Heart left ventricle (tissue), 16 donors: ENCODE measurements at places on chromosomes 11 and 22. TPM values are rescaled to one million over a fixed set of nuclear protein-coding genes. Genes with fewer than 3 reads are reported as not detected.

- no peaks in the 10 kb centered on the region for H3K27me3 ChIP-seq
- no peak overlapping the region for H3K4me3 ChIP-seq
- no peak for DNase-seq
- no peaks in the 10 kb centered on the region for H3K36me3 ChIP-seq
These were observed 252.7 kb downstream of the CASP12 start for GRCh38 chr11:104645261-104646222.

DNA sequence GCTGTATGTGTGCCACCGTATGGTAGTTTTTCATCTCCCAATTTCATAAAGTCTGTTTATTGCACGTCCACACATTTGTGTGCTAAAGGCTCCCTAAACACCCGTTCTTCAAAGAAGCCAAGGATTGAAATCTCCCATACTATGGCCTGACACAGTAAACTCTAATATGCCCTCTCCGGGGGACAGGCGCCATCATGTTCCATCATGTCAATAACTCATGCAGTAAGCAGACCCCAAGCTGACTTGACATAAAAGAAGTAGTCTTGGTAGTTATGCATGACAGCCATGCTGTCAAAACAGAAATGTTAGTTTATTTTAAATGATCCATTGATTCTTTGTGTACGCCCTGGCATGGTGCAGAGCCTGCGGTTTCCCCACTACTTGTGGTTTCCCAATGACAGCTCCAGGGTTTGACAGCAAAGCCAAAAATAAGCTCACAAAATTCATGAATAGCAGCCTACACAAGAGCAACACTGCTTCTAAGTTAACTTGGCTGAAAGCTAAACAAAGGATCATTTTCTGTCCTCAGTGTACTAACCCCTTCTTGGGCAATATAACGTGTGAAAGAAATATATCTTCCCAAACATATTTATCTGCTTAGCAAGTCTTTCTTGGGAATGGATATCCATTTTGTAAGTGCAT lies 56.5 kb upstream of the CABP7 start:
- H3K27me3 ChIP-seq: no peaks in the 10 kb centered on the region
- no peak overlapping the region for H3K4me3 ChIP-seq
- DNase-seq: no peak
- H3K27ac ChIP-seq: no peak overlapping the region
- no peaks in the 10 kb centered on the region for H3K4me1 ChIP-seq

DNA sequence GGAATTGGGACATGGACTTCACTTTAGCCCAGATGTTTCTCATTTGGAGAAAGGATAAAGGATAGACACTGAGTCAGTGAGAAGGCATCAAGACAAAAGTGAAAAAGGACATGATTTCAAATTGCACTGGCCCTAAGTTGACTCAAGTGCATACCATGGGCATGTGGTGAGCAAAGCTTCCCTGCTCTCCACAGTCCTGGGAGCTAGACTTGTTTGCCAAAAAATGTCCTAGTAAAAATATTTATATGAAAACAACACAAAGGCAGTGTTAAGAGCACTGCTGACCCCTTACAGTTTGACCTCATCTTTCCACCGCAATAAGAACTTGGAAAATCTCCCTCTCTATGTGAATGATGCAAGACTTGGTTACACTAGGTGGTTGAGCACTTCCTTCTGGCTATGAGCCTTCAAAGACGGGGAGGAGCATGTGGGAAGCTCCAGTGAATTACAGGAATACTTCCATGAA lies 46.5 kb upstream of the FIBIN start:
- H3K27me3 ChIP-seq: no peaks in the 10 kb centered on the region
- DNase-seq: peak; percentile 51
- H3K4me1 ChIP-seq: no peaks in the 10 kb centered on the region

Gene SCGB1A1
- total RNA-seq: not detected

- no peaks in the 10 kb centered on the region for H3K36me3 ChIP-seq
- H3K27ac ChIP-seq: no peak overlapping the region
- H3K4me1 ChIP-seq: peaks cover 3% of the 10 kb centered on the region
- no peak overlapping the region for H3K4me3 ChIP-seq
These were observed 24.5 kb downstream of the MOB2 start for GRCh38 chr11:1461826-1462697.

DNA sequence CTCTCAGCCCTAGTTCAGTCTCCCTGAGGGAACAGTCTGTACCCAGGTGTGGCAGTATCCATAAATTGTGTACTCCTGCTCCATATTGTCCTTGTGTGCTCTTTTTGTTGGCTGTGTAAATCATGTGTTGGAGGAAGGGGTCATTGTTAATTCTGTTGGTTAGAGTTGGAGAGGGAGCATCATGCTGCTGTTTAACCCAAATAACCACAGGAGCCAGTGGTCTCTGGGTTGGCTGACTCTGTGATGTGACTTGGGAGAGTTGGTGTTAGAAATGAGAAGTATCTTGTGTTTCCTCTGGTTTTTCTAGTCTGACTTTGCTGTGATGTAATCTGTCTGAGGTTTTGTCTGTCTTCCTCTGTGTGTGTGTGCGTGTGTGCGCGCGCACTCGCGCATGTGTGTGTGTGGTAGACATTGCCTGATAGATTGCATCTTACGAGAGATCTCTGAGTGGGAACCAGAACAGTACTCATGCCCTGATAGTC lies 30.5 kb downstream of the CTNND1 start:
- H3K27ac ChIP-seq: peak overlapping the region; percentile 71
- DNase-seq: peak; percentile 71
- peaks cover 50% of the 10 kb centered on the region for H3K4me1 ChIP-seq
- H3K4me3 ChIP-seq: peak overlapping the region; percentile 16
- peaks cover 59% of the 10 kb centered on the region for H3K36me3 ChIP-seq
- no peaks in the 10 kb centered on the region for H3K27me3 ChIP-seq

Gene OR2AT4
- not detected for total RNA-seq

- no peak overlapping the region for H3K4me3 ChIP-seq
- H3K36me3 ChIP-seq: peaks cover 2% of the 10 kb centered on the region
- no peaks in the 10 kb centered on the region for H3K27me3 ChIP-seq
- H3K27ac ChIP-seq: no peak overlapping the region
- DNase-seq: no peak
These were observed 16.5 kb downstream of the CSTPP1 start for GRCh38 chr11:46953093-46953492.

DNA sequence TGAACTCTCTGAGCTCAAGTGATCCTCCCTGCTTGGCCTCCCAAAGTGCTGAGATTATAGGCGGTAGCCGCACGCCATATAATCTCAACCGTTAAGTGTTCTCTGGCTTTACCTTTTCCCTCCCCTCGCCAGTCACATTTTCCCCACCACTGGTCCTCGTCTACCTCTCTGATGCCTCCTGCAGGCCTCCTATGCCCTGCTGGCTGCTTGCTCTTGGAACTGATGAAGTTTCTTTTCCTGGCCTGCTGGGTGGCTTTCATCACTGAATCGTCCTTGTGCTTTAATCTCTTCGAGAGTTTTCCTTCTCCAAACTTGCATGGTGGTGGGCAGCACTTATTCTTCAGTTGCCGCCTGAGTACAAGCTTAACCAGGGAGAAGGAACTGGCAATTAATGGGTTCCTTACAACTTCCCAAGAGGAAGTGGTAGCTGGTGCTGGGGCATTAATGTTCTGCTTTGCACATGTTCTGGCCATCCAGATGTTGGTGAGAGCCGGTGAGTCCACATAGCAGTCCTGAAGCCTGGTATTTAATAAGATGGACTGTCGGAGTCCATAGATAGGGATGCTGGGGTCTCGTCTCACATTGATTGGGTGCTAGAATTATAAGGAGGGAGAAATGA lies 1.3 kb downstream of the C22orf31 start:
- no peak for DNase-seq
- no peaks in the 10 kb centered on the region for H3K4me1 ChIP-seq
- H3K36me3 ChIP-seq: no peaks in the 10 kb centered on the region
- no peaks in the 10 kb centered on the region for H3K27me3 ChIP-seq
- no peak overlapping the region for H3K4me3 ChIP-seq

Gene OR8D1
- total RNA-seq: not detected

DNA sequence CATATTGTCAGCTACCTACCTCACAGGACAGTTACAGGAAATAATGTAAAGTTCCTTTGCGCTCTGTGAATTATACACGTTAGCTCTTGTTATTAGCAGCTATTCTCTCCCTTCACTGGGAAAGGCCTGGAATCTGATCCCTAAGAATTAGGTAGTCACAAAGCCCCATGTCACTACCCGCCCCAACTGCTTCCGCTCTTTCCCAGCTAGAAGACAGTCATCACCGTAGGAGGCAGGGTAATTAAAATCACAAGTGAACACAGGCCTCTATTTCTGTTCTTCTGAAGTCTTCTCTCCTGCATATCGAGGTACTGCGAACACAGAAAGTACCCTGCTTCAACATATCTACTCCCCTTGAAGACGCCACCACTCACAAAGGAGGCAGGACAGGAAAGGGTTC lies 12.6 kb upstream of the AHNAK start:
- H3K4me1 ChIP-seq: peaks cover 51% of the 10 kb centered on the region
- DNase-seq: no peak
- no peak overlapping the region for H3K4me3 ChIP-seq

Gene EHF
- 0.56 TPM for total RNA-seq

Gene TPBGL
- 0.19 TPM for total RNA-seq

Gene SYNGR1
- total RNA-seq: 49.9 TPM

Gene RIMBP3C
- not detected for total RNA-seq

DNA sequence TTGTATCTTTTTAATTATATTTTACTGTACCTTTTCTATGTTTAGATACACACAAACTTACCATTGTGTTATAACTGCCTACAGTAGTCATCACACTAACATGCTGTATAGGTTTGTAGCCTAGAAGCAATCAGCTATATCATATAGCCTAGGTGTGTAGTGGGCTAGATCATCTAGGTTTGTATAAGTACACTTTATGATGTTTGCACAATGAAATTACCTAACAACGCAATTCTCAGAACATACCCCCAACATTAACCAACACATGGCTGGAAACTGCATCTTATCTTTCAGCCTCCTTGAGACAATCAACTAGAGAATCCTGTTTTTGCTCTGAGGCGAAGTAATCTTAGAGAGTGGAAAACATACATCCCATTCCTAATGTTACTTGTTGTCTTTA lies 60.2 kb upstream of the MTMR2 start:
- no peaks in the 10 kb centered on the region for H3K36me3 ChIP-seq
- no peak overlapping the region for H3K27ac ChIP-seq
- no peak for DNase-seq
- H3K4me1 ChIP-seq: no peaks in the 10 kb centered on the region

DNA sequence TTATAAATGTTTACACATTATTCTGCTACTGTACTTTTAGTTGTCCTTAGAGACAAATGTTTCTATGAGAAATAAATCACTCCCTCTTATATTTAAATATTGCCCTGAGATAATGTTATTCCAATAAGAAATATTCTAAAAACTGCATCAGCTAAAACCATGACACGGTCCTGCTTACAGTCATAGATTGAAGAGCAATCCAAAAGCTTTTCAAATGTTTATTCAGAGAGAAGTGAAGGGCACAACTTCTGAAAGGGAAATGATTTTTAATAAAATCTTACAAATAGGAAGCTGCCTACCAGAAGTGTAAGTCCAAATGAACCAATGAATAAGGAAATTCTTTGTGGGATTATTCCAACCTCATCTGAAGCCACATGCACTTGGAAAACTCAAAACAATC lies 49.2 kb downstream of the STK33 start:
- H3K4me3 ChIP-seq: no peak overlapping the region
- H3K36me3 ChIP-seq: no peaks in the 10 kb centered on the region
- no peaks in the 10 kb centered on the region for H3K27me3 ChIP-seq
- no peaks in the 10 kb centered on the region for H3K4me1 ChIP-seq
- no peak for DNase-seq
- no peak overlapping the region for H3K27ac ChIP-seq

DNA sequence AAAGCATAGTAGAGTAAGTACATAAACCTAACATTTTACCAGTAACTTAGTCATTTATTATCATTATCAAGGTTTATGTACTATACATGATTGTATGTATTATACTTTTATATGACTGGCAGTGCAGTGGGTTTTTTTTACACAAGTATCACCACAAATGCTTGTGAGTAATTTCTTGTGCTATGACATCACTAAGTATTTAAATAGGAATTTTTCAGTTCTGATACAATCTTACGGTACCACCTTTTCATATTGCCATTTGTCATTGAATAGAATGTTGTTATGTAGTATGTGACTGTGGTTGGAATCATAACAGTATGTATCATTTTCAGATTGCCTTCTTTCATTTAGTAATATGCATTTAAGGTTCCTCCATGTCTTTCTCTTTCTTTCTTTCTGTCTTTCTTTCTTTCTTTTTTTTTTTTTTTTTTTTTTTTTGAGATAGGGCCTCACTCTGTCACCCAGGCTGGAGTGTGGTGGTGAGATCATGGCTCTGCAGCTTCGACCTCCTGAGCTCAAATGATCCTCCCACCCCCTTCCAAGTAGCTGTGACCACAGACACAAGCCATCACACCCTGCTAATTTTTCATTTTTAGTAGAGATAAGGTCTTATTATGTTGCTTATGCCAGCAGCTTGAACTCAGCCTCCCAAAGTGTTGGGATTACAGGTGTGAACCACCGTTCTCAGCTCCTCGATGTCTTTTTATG lies 18.6 kb downstream of the ATM start:
- DNase-seq: no peak
- H3K36me3 ChIP-seq: peaks cover 71% of the 10 kb centered on the region
- no peaks in the 10 kb centered on the region for H3K4me1 ChIP-seq
- H3K27ac ChIP-seq: no peak overlapping the region
- no peaks in the 10 kb centered on the region for H3K27me3 ChIP-seq
- no peak overlapping the region for H3K4me3 ChIP-seq

DNA sequence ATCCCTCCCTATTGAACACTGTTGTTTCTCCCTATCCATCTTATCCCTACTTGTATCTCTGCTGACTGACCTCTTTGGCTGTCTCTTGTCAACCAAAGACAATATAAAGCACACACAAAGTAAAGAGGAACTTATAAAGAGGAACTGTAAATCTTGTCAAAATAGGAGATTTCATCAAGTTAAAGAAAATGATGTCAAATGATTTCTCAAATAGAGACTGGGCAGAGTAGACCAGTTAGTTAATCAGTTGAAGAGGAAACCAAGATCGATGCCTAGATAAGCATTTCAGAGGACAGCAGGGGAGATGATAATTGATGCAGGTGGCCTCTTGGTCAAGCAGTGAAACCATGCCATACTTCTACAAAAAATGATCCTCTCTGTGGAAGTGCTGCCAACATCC lies 22.7 kb downstream of the KCNQ1OT1 start:
- no peak for DNase-seq
- H3K27me3 ChIP-seq: no peaks in the 10 kb centered on the region
- no peak overlapping the region for H3K27ac ChIP-seq
- H3K36me3 ChIP-seq: no peaks in the 10 kb centered on the region
- no peaks in the 10 kb centered on the region for H3K4me1 ChIP-seq

- no peaks in the 10 kb centered on the region for H3K36me3 ChIP-seq
- no peak overlapping the region for H3K4me3 ChIP-seq
- no peaks in the 10 kb centered on the region for H3K4me1 ChIP-seq
- no peak overlapping the region for H3K27ac ChIP-seq
- DNase-seq: no peak
- peaks cover 20% of the 10 kb centered on the region for H3K27me3 ChIP-seq
These were observed 165.4 kb downstream of the GRIK4 start for GRCh38 chr11:120676991-120677390.

DNA sequence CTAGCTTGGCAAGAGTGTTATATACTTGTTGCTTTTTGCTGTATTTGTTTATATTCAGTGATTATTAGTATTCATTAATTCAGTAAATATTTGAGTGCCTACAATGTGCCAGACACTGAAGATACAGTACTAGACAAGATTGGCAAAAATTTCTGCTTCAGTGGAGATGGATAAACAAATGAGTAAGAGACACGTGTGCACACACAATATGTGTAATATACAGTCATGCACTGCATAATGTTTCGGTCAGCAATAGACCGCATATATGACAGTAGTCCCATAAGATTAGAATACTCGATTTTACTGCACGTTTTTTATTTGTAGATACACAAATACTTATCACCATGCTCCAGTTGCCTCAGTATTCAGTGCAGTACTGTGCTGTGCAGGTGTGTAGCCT lies 104.9 kb upstream of the GAL start:
- no peaks in the 10 kb centered on the region for H3K27me3 ChIP-seq
- peaks cover 71% of the 10 kb centered on the region for H3K4me1 ChIP-seq
- no peak overlapping the region for H3K27ac ChIP-seq
- no peak overlapping the region for H3K4me3 ChIP-seq
